ENCODE measurements at places on chromosomes 16 and 17. TPM values are rescaled to one million over a fixed set of nuclear protein-coding genes. Genes with fewer than 3 reads are reported as not detected.

DNA sequence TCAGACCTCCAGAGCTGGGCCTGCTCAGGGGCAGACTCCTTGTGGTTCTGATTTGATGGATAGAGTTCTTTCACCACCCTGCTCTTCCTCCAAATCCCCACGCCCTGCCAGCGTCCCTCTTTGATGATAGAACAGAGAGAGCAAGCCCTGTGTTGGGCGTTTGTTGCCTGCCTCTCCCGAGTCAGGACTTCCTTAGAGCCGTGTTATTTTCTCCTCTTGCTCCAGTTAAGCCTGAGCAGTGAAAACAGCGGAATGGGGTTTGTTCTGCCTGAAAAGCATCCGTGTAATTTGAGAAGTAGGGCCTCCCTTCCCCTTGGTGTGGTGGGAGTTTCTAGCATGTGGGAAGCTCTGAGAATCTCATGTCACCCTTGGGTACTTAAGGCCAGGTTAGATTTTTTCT is 22.1 kb downstream of the TMEM94 start:
- DNase-seq = peak; percentile 44

DNA sequence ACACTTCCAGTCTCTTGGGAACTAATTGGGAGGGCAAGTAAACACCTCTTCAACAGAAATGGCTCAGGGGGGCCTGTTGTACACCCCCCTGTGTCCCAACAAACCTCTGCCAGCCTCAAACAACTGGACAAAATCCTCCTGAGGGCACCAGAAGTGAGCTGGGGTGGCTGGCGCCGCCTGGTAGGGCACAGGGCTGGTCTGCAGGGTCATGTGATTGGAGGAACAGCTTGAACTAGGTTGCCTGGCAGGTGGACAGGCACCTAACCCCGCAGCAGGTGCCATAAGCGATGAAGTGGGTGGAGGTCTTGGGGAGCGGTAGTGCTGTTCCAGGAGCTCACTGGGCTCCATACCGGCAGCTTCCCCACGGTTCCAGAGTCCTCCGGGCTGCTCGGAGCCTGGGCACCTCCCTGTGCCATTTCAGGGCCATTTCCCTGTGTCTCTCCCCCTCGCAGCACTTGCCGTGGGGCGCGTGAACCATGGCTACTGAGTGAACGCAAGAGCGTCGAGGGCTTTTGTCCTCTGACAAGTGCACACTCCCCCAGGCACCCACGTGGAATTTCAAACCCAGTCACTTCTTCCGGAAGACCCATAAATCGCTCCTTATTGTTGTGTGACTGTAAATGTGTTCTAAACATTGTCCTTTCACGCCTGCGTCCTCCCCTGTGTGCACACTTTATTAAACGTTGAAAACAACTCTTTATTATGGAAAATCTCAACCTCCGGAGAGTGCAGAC is 101.5 kb downstream of the SEC14L1 start:
- DNase-seq = no peak

GRCh38 chr17:27346228-27346899 is 52.5 kb downstream of the WSB1 start:
- DNase-seq = no peak

DNA sequence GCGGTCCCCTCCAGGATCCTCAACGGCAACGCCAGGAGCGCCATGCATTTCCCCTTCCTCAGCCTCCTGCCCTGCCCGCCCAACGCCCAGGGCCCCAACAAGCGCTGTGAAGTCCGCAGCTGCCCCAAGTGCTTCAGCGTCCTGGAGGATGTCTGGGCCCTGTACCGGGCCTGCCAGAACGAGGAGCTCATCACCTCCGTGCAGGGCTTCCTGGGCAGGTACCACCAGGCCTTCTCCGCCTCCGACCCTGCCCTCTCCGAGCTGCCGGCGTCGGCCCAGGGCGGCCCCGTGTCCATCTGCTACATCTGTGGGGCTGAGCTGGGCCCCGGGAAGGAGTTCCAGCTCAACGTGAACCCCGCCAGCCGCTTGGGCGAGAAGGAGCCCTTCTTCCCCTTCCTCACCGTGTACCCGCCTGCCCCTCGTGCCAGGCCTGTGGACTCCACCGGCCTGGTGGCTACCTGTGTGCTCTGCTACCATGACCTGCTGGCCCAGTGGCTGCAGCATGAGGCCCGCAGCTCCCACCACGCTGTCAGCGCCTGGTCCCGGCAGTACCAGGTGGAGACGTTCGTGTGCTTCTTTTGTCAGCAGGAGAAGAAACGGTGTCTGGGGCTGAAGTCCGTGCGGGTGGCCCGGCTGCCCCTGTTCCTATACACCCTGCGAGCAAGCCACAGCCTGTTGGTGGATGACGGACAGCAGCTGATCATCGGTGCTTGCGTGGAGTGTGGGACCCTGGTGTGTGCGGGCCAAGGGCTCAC is 58.9 kb upstream of the CIBAR2 start:
- DNase-seq = no peak

TEX14 gene
- total RNA-seq = 0.30 TPM

CCL4L2 gene
- not detected for total RNA-seq

- no peak for DNase-seq
These were observed 7.6 kb upstream of the BAIAP3 start for GRCh38 chr16:1325673-1326371.

SOCS7 gene
- total RNA-seq = 12.0 TPM

RDM1 gene
- not detected for total RNA-seq

TMEM98 gene
- 12.7 TPM for total RNA-seq

NPIPB8 gene
- total RNA-seq = not detected

DNA sequence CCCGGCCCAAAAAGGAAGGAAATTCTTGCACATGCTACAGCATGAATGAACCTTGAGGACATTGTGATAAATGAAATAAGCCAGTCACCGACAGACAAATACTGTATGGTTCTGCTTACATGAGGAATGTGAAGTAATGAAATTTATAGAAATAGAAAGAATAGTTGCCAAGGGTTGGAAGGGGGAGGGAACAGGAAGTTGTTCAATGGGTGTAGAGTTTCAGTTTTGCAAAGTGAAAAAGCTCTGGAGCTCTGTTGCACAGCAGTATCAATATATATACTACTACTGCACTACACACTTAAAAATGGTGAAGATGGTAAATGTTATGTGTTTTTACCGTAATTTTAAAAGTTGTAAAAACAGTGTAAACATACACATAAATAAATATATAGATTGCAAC is 43.7 kb downstream of the PKD1L3 start:
- DNase-seq = no peak

ZFP3 gene
- 9.6 TPM for total RNA-seq

Measured in Right ventricle myocardium inferior (tissue), 1 donor.